Effector memory CD8-positive, alpha-beta T cell (primary cell): ENCODE measurements at places on chromosomes 1 and 21.

DNA sequence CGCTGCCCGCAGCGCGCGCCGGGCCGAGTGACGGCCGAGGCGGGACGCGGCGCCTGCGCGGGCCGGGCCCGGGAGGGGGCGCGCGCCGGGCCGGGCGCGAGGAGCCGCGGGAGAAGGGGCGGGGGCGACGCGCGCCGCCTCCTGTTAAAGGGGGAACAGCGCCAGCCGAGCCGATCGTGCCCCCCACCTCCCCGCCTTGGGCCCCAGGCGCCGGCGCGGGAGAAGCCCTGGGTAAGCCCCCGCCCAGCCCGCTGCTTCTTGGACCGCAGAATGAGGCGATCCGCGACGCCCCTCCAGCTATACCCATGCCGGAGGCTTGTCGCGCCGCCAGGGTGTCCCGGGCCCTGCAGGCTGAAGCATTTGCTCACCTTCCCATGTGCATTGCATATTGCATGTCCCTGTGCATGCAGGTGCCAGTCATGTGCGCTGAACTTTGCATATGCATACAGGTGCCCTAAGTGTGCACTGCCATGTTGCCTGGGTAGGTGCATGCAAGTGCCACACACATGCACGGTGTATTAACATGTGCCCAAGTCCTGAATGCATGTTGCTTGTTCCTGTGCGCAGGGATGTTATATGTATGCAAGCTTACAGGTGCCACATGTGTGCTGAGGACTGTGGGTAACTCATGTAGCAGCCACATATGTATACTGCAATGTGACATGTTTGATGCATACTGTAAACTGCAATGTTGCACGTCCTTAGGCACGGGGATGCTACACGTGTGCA is at the start of gene ADGRB2:
ADGRB2 (minus strand) TSS at position 29 of the 729 bp plus-strand sequence. CDS start 7,119 bp downstream, outside the sequence.
- peak within 1 kb of the TSS; percentile 83 for H3K4me3 ChIP-seq
- no peak within 1 kb of the TSS for H3K27ac ChIP-seq
- peaks cover 2% of the 10 kb centered on the region for H3K36me3 ChIP-seq
- DNase-seq = peak; percentile 24

GRCh38 chr1:41314376-41315145 is 46.7 kb upstream of the FOXO6 start:
- peaks cover 4% of the 10 kb centered on the region for H3K4me1 ChIP-seq
- no peak overlapping the region for H3K4me3 ChIP-seq
- H3K36me3 ChIP-seq = no peaks in the 10 kb centered on the region
- no peaks in the 10 kb centered on the region for H3K27me3 ChIP-seq
- DNase-seq = no peak

- H3K27me3 ChIP-seq = peaks cover 31% of the 10 kb centered on the region
- H3K36me3 ChIP-seq = no peaks in the 10 kb centered on the region
- H3K27ac ChIP-seq = no peak overlapping the region
These were observed 26.9 kb downstream of the IGSF21 start for GRCh38 chr1:18134324-18135046.

GRCh38 chr21:16007943-16008342 is 278.2 kb downstream of the USP25 start:
- no peak overlapping the region for H3K4me3 ChIP-seq
- no peaks in the 10 kb centered on the region for H3K4me1 ChIP-seq
- H3K36me3 ChIP-seq = no peaks in the 10 kb centered on the region
- DNase-seq = no peak

GRCh38 chr1:233816348-233816747 is 88.1 kb upstream of the SLC35F3 start:
- H3K4me1 ChIP-seq = no peaks in the 10 kb centered on the region
- no peak overlapping the region for H3K4me3 ChIP-seq
- no peaks in the 10 kb centered on the region for H3K36me3 ChIP-seq
- DNase-seq = no peak
- peaks cover 32% of the 10 kb centered on the region for H3K27me3 ChIP-seq
- H3K27ac ChIP-seq = no peak overlapping the region

DNA sequence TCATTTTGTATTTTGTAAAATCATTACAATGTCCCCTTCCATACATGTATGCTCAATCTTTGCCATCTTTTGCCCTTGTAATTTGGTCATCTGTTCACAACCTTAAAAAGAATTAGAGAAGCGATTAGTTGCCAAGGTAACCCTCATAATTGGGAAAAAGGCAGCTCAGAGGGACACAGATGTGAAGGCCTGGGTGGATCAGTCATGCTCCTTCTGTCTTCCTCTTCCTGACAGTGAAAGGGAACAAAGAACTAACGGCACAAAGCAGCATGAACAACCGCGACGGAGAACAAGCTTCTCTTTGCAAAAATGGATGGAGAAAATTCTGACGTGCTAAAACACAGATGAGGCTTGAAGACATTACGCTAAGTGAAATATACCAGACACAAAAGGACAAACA is 78.7 kb upstream of the COG2 start:
- DNase-seq = no peak
- H3K27me3 ChIP-seq = peaks cover 36% of the 10 kb centered on the region
- H3K36me3 ChIP-seq = no peaks in the 10 kb centered on the region
- H3K27ac ChIP-seq = no peak overlapping the region
- H3K4me3 ChIP-seq = no peak overlapping the region
- peaks cover 4% of the 10 kb centered on the region for H3K4me1 ChIP-seq

- H3K4me1 ChIP-seq = no peaks in the 10 kb centered on the region
- no peak overlapping the region for H3K27ac ChIP-seq
- H3K27me3 ChIP-seq = no peaks in the 10 kb centered on the region
- no peak for DNase-seq
- H3K36me3 ChIP-seq = no peaks in the 10 kb centered on the region
- H3K4me3 ChIP-seq = no peak overlapping the region
These were observed 117.3 kb downstream of the UCHL5 start for GRCh38 chr1:192941722-192942411.

GRCh38 chr21:38917043-38917774 is 111.5 kb downstream of the ETS2 start:
- H3K27me3 ChIP-seq = peaks cover 24% of the 10 kb centered on the region
- no peaks in the 10 kb centered on the region for H3K36me3 ChIP-seq
- H3K27ac ChIP-seq = no peak overlapping the region
- no peaks in the 10 kb centered on the region for H3K4me1 ChIP-seq
- no peak overlapping the region for H3K4me3 ChIP-seq

DNA sequence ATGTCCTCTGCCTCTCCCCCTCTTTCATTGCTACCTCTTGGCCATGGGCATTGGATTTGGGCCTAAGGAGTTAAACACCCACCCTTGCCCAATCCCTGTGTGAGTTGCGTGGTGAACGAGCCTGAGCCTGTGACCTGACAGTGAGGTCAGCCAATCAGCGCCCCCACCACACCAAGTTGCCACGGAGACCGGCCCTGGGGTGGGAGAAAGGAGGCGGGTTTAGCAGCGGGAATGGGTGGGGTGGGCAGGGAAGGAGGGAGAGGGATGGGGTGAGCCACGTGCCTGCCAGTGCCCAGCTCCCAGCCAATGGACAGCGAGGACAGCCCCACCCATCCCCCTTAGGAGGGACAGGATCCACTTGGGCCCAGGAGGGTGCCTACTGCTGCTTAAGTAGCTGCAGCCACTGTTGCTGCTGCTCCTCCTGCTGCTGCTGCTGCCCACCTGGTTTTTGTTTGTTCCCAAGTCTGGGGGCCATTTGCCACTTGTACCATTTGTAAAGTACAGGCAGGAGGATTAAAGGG is 9.5 kb downstream of the ZBTB7B start:
- H3K4me1 ChIP-seq = peaks cover 38% of the 10 kb centered on the region
- no peak for DNase-seq
- H3K36me3 ChIP-seq = peaks cover 5% of the 10 kb centered on the region

DNA sequence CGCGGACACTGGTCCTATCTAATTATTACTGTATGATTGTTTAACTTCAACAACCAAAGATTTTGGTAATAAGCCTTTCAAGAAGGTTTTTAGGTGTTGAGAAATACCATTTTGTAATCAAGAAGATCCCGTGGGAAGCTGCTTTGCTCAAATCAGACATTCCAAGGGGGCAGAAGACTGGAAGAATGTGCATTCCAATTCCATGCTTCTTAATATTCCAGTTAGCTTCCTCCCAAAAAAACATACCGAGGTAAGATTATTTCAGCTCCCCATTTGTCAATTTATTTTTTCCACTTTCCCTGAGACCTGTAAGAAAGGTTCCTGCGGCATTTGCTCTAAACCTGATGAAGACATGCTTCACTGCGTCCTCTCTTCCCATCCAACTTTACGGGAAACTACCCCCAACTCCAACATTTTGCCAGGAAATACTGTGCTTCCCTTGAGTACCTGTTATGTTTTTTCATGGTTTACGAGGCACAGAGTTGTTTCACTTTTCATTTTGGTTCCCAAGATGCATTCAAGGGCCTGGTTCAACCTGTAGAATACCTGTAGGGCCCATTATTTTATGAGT is 4.1 kb downstream of the CNN3 start:
- H3K4me3 ChIP-seq = no peak overlapping the region
- peaks cover 2% of the 10 kb centered on the region for H3K36me3 ChIP-seq
- peaks cover 56% of the 10 kb centered on the region for H3K27me3 ChIP-seq
- DNase-seq = no peak
- peaks cover 11% of the 10 kb centered on the region for H3K4me1 ChIP-seq

DNA sequence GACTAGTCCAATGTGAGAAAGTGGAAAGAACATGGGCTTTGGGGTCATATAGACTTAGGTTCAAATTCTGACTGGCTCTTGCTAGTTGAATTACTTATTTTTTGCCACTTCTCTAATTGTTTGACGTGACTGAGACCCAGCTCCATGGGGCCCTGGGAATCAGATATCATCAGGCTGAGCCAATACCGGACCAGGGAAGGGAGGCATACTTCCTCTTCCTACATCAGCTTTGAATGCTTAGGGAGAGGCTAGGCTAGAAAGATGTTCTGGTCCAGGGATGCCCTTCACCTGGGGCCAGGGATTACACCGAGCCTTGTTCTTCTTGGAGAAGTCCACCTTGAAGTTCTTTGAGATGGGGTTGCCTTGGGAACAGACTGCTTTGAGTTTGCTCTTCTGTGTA is 3.7 kb upstream of the NR1I3 start:
- no peak overlapping the region for H3K27ac ChIP-seq
- H3K4me3 ChIP-seq = no peak overlapping the region
- no peaks in the 10 kb centered on the region for H3K36me3 ChIP-seq

GRCh38 chr1:203911806-203912205 is 50.4 kb downstream of the SNRPE start:
- H3K27ac ChIP-seq = no peak overlapping the region
- H3K27me3 ChIP-seq = peaks cover 4% of the 10 kb centered on the region
- H3K36me3 ChIP-seq = peaks cover 2% of the 10 kb centered on the region
- no peaks in the 10 kb centered on the region for H3K4me1 ChIP-seq

DNA sequence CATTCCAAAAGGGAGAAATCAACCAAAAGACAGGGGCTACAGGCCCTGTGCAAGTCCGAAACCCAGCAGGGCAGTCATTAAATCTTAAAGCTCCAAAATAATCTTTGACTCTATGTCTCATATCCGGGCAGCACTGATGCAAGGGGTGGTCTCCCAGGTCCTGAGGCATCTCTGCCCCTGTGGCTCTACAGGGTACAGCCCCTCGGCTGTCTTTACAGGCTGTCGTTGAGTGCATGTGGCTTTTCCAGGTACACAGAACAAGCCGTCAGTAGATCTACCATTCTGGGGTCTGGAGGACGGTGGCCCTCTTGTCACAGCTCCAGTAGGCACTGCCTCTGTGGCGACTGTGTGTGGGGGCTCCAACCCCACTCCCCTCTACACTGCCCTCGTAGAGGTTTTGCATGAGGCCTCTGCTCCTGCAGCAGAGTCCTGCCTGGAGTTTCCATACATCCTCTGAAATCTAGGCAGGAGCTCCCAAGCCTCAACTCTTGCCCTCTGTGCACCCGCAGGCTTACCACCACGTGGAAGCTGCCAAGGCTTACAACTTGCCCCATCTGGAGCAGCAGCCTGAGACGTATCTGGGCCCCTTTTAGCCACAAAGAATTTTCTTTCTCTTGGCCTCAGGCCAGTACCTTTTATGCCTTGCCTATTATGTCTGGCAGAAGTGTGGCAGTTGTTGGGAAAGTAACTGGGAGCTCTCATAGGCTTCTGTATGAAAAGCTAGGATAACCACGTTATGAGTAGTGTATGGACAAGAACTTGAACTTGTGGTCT is 52.5 kb downstream of the POU2F1 start:
- H3K36me3 ChIP-seq = peaks cover 9% of the 10 kb centered on the region
- no peak overlapping the region for H3K27ac ChIP-seq
- DNase-seq = no peak

GRCh38 chr1:4838231-4838630 is 183.8 kb downstream of the AJAP1 start:
- no peaks in the 10 kb centered on the region for H3K36me3 ChIP-seq
- no peak overlapping the region for H3K27ac ChIP-seq
- no peak overlapping the region for H3K4me3 ChIP-seq
- H3K4me1 ChIP-seq = no peaks in the 10 kb centered on the region
- H3K27me3 ChIP-seq = peaks cover 67% of the 10 kb centered on the region

DNA sequence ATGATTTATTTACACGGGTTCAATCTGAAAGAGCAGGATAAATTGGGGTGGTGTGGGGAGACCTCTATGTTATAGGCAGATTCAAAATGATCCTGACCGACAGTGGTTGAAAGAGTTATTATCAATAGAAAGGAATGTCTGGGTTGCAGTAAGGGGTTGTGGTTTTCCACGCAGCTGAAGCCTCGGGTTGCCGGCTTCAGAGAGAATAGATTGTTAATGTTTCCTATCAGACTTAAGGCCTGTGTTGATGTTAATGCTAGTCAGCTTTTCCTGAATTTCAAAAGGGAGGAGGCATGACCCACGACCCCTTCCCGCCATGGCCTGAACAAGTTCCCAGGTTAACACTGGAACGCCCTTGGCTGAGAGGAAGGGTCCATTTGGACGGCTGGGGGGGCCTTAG is 2.2 kb upstream of the UBE2J2 start:
- no peak for DNase-seq
- no peaks in the 10 kb centered on the region for H3K27me3 ChIP-seq
- peaks cover 17% of the 10 kb centered on the region for H3K36me3 ChIP-seq
- H3K4me3 ChIP-seq = no peak overlapping the region
- H3K27ac ChIP-seq = no peak overlapping the region

DNA sequence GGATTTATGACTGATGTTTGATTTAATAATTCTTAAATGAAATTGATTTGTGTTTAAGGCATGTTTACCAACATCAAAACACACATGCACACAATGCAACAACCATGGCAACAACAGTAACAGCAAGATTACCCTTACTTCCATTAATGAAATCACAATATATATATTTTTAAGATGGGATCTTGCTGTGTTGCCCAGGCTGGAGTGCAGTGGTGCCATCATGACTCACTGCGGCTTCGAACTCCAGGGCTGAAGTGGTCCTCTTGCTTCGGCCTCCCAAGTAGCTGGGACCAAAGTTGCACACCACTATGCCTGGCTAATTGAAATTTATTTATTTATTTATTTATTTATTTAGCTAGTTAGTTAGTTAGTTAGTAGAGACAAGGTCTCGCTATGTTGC is 27.7 kb downstream of the NEK7 start:
- peaks cover 15% of the 10 kb centered on the region for H3K36me3 ChIP-seq
- H3K4me1 ChIP-seq = peaks cover 41% of the 10 kb centered on the region
- H3K27ac ChIP-seq = no peak overlapping the region
- H3K4me3 ChIP-seq = no peak overlapping the region
- no peaks in the 10 kb centered on the region for H3K27me3 ChIP-seq

DNA sequence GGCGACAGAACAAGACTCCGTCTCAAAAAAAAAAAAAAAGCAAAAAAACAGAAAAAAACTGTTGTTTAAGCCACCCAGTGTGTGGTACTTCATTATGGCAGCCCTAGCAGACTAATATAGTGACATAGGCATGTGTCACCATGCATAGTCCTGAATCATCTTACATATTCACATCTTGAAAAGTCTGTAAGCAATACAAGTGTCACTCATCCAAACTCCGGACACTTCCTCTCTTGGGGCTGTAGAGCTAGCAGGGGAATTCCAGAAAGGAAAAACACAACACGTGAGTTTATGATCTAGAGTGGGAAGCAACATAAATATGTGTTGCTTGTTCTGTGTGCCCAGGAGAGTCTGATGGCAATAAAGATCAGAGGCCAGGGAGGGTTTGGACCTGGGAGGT is 81.6 kb upstream of the KCNE2 start:
- no peaks in the 10 kb centered on the region for H3K36me3 ChIP-seq
- H3K4me1 ChIP-seq = no peaks in the 10 kb centered on the region
- H3K27me3 ChIP-seq = peaks cover 2% of the 10 kb centered on the region
- no peak overlapping the region for H3K27ac ChIP-seq
- H3K4me3 ChIP-seq = no peak overlapping the region
